ENCODE measurements at places on chromosomes 7 and 10. TPM values are rescaled to one million over a fixed set of nuclear protein-coding genes. Genes with fewer than 3 reads are reported as not detected.

- H3K27ac ChIP-seq: no peak overlapping the region
- H3K36me3 ChIP-seq: no peaks in the 10 kb centered on the region
- DNase-seq: peak; percentile 12
- no peak overlapping the region for H3K4me3 ChIP-seq
- no peaks in the 10 kb centered on the region for H3K27me3 ChIP-seq
- H3K4me1 ChIP-seq: no peaks in the 10 kb centered on the region
These were observed 551 bp downstream of the KCND2 start for GRCh38 chr7:120273476-120273975.

Gene UCN3
- not detected for total RNA-seq

GRCh38 chr10:73416571-73416970, 2.7 kb upstream of the ANXA7 start:
- H3K27ac ChIP-seq: no peak overlapping the region
- peaks cover 9% of the 10 kb centered on the region for H3K4me1 ChIP-seq
- no peaks in the 10 kb centered on the region for H3K36me3 ChIP-seq
- no peaks in the 10 kb centered on the region for H3K27me3 ChIP-seq
- H3K4me3 ChIP-seq: no peak overlapping the region

GRCh38 chr10:63421591-63421990, 44.2 kb downstream of the JMJD1C start:
- peak; percentile 50 for DNase-seq
- H3K4me3 ChIP-seq: peak overlapping the region; percentile 32
- peaks cover 13% of the 10 kb centered on the region for H3K4me1 ChIP-seq

DNA sequence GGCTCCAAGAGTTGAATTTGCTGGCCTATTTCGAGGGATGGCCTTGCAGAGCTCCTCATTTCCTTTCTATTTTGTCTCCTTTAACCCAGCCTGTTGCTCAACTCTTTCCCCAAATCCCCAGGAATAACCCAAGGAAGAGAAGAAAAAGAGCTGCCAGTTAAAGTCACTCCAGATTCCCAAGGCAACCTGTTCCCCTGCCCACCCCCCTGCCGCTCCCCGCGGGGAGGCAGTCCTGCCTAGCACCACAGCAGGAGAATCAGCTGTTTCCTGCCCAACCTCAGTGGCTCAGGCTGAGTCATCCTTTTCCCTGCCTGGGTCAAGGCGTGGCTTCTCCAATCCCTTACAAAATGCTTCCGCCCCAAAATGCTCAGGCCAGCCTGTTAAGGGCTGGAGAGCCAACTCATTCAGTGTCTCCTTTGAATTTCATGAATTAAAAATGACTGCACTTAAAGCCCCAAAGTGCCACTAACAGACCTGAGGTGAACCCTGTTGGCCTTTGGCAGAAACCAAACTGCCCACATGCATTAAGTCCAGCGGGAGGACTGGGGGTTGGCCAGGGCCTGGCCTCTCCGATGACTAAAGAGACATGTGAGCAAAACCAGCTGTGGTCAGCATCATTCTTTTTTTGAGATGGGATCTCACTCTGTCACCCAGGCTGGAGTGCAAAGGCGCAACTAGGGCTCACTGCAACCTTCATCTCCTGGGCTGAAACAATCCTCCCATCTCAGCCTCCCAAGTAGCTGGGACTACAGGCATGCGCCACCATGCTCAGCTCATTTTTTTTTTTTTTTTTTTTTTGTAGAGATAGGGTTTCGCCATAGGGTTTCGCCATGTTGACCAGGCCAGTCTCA, 83.2 kb upstream of the KIF5B start:
- no peaks in the 10 kb centered on the region for H3K4me1 ChIP-seq
- no peak overlapping the region for H3K27ac ChIP-seq
- H3K36me3 ChIP-seq: no peaks in the 10 kb centered on the region
- H3K27me3 ChIP-seq: no peaks in the 10 kb centered on the region

Gene TMEM26
- total RNA-seq: not detected

Gene CYP3A4
- total RNA-seq: not detected

DNA sequence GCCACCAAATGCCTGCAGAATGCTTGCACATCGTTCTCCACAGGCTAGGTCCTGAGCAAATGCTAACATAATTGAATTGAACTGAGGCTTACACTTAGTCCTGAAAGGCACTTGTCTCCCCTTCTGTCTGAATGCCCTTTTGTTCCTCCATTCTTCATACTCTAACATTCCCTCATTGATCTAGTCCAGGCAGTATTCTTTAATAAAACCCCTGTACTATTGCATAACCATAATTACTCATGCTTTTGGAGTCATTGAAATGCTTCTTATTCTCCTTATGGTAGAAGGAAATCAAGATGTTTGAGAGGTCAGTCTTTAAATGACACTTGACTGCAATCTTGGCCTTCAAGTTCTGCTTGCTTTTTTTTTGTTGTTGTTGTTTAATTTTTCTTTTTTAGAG, 7.1 kb downstream of the PI4K2A start:
- DNase-seq: no peak
- H3K36me3 ChIP-seq: peaks cover 23% of the 10 kb centered on the region

GRCh38 chr7:107471292-107472070, 1.6 kb downstream of the GPR22 start:
- no peak for DNase-seq
- no peaks in the 10 kb centered on the region for H3K4me1 ChIP-seq
- H3K27me3 ChIP-seq: no peaks in the 10 kb centered on the region
- no peak overlapping the region for H3K27ac ChIP-seq
- H3K4me3 ChIP-seq: no peak overlapping the region

Gene MEST
- 3.8 TPM for total RNA-seq

DNA sequence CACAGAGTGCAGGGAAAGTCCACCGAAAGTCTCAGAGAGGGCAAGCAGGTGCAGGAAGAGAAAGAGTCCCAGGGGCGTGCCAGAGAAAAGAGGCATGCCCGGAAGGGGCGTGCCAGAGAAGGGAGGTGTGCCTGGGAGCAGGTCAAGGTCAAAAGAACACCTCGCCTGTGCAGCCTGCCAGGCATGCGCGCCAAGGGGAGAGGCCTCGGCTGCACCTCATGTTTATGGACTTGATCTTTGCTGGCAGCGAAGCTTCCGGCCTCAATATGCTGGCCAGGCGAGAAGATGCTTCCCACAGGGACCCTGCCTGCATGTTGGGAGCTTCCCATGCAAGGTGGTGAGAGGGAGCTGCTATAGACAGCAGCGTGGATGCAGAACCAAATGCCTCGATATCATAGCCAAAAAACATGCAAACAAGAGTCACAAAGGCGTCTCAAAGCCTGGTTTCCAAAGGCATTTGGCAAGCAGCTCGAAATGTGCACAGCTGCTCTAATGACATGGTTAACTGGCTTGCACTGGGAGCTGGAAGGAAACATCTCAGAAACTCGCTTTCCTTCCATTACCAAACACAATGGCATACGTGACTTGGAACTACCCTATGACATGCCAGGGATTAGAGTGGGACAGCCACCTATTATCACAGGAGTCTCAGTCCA, 192.5 kb upstream of the PPP2R2D start:
- H3K36me3 ChIP-seq: no peaks in the 10 kb centered on the region
- no peaks in the 10 kb centered on the region for H3K27me3 ChIP-seq
- H3K27ac ChIP-seq: no peak overlapping the region
- no peaks in the 10 kb centered on the region for H3K4me1 ChIP-seq
- H3K4me3 ChIP-seq: no peak overlapping the region

DNA sequence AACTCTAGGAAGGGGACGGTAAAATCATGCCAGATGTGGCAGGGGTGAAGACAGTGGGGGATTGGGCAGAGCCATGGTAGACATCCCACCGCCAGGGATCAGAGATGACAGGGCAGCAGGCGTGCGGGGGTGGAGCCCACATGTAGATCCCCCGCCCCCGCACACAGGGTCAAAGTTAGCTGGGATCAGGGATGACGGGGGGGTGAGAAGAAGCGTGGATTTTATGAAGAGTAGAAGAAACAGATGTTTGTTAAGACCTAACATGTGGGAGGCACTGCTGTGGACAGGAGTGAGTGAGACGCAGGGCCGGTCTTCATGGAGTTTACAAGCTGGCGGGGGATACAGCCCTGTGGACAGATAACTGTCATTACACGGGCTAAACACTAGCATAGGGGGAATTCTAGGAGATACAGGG, 154.0 kb upstream of the KLF14 start:
- H3K27me3 ChIP-seq: no peaks in the 10 kb centered on the region
- no peak overlapping the region for H3K27ac ChIP-seq
- no peak overlapping the region for H3K4me3 ChIP-seq
- H3K36me3 ChIP-seq: peaks cover 92% of the 10 kb centered on the region
